AG10803 (cell line): ENCODE measurements at places on chromosomes 6 and 20.

GRCh38 chr6:117195728-117196127 lies 69.6 kb upstream of the VGLL2 start:
- no peak for DNase-seq

DNA sequence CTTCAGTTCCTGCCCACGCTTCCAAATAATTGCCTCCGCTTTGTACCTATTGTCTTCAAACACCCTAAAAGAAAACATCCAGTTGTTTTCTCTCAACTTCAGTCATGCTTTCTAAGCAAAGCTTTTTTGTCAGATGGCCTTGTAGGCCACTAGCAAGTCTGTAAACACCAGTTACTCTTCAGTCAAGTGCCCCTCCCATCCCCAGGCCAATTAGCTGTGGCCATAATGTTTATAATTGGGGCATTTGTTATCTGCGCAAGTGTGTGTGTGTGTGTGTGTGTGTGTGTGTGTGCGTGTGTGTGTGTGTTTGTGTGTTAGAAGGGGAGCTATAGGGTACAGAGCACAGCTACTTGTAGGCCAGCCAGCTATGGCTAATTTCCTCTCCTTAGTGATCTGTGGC lies 272.4 kb upstream of the MARCKS start:
- no peak for DNase-seq

- DNase-seq = peak; percentile 70
These were observed 60.2 kb downstream of the GCLC start for GRCh38 chr6:53484476-53485280.

- no peak for DNase-seq
These were observed 7.2 kb downstream of the BPIFA2 start for GRCh38 chr20:33175123-33175522.

DNA sequence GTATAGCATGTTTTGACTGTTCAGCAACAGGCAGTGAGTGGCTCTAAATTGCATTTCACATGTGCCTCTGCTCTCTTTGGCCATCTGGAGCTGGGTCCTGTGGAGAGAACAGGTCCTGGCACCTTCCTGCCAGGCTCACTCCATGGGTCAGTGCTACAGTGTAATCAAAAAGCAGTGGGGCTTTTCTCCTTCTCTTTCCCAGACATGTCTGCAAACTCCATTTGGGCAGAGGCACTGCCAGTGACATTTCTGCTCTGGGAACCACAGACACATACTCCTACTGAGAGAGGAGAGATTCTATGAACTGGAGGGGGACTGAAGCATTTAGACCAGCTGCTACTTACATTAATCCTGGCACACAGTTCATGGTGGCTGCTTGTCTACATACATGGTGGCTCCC lies 68.3 kb upstream of the TRAF3IP2 start:
- no peak for DNase-seq

GRCh38 chr20:10217721-10218410 lies 764 bp upstream of the SNAP25 start:
- DNase-seq = peak; percentile 67
